ENCODE measurements at places on chromosomes 3 and 15.

DNA sequence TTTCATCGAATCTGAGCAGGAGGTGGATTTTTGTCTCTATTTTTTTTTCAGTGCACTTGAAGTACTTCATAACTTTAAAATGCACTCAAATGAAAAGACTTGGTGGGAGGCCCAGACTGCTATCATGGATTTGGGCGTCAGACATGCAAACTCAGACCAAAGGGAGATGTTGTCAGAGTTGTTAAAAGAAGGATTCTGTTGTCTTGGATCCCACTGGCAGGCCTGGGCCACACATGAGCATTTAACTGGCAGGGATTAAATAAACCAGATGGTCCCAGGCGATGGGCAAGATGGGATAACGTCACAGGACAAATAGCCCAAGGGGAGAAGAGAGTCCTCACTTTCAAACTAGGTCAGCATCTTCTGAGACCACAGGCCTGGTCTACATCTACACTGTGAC lies 15.4 kb downstream of the RTP1 start:
- DNase-seq = no peak

GRCh38 chr3:197196192-197196591 lies 102.2 kb downstream of the DLG1 start:
- no peak for DNase-seq

- DNase-seq = no peak
These were observed 43.4 kb downstream of the ARMC8 start for GRCh38 chr3:138230525-138230924.

DNA sequence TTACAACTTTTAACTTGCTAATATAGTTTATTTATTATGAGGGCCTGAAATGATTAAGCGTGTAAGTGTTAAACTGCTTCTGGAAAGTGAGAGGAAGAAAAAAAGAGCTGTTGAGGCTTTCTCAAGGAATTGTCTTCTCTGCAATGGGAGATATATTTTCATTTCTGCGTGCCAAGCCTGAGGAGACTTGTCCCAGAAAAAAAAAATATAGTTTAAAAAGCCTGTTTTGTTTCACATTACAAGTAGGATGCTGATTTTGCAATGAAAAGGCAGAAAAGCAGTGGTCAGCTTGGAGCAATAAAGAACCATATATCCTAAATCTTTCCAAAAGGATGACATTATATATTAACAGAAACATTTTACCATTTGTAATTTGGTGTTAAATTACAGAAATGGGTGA lies 115.5 kb downstream of the GMNC start:
- DNase-seq = no peak

DNA sequence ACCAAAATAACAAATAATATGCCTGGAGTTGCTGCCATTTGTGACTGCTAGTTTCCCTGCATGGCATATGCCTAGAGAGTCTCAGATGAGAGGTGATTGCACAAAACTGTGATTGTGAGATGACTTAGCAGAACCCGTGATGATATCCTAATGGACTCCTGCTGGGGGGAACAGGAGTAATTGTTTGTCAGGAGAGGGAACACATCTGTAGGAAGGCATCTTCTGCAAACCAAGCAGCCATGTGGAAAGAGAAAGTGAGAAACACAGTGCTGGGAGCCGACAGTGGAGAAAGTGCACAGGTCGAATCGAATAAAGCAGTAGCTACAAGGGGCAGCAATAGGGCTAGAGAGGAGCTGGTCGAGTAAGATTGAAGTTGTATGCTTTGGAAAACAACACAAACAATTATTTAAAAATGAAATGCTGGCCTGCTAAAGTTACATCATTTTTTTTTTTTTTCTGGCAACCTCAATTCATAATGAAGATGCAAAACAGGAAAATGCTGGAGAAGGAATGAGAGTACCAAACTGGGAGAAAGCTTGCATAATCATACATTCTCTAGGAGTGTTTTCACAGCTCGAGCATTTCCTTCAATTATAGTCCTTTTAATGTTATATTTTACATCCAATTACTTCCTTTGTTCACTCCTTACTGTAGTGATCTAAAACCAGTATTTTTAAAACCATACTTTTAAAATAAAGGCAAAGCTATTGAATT lies 494.2 kb upstream of the AGTR1 start:
- no peak for DNase-seq

GRCh38 chr3:129718201-129718600 lies 111.7 kb upstream of the PLXND1 start:
- DNase-seq = no peak

DNA sequence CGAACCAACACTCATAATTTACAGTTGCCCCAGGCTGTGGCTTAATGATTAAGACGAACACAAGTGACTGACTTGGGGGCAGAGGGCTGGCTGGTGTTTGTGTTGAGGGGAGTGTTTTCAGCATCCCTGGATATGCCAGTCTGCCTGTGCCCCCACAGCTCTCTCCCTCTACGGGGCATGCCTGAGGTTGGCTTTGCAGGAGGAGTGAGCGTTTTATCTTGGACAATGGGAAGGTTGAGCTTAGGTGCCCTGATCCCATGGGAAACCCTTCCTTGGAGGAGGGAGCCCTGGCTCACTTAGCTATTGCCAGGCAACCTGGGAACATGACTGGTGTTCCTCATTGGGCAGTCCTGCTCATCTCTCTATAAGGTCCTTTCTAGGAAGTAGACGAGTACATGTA lies 17.6 kb downstream of the FAM107A start:
- DNase-seq = no peak

GRCh38 chr3:170909129-170909903 lies 879 bp upstream of the EIF5A2 start:
- DNase-seq = peak; percentile 92

DNA sequence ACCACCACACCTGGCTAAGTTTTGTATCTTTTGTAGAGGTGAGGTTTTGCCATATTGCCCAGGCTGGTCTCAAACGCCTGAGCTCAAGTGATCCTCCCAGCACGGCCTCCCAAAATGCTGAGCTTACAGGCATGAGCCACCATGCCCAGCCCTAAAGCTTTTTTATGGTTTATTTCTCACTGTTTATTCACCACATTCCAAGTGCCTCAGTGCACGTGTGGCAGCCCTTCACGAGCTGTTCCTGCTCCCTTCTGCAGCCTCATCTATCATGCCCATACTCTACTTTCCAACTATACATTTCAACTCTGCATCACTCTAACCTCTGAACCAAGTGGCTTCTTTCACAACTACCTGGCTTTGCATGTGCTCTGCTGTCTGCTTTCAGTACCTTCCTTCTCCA lies 17.9 kb upstream of the OSBPL11 start:
- no peak for DNase-seq

GRCh38 chr3:32583708-32584107 lies 13.1 kb upstream of the DYNC1LI1 start:
- no peak for DNase-seq

GRCh38 chr3:83250613-83251012 lies 1489.2 kb upstream of the GBE1 start:
- DNase-seq = no peak

GRCh38 chr15:28979208-28979841 lies 93.6 kb downstream of the APBA2 start:
- no peak for DNase-seq

DNA sequence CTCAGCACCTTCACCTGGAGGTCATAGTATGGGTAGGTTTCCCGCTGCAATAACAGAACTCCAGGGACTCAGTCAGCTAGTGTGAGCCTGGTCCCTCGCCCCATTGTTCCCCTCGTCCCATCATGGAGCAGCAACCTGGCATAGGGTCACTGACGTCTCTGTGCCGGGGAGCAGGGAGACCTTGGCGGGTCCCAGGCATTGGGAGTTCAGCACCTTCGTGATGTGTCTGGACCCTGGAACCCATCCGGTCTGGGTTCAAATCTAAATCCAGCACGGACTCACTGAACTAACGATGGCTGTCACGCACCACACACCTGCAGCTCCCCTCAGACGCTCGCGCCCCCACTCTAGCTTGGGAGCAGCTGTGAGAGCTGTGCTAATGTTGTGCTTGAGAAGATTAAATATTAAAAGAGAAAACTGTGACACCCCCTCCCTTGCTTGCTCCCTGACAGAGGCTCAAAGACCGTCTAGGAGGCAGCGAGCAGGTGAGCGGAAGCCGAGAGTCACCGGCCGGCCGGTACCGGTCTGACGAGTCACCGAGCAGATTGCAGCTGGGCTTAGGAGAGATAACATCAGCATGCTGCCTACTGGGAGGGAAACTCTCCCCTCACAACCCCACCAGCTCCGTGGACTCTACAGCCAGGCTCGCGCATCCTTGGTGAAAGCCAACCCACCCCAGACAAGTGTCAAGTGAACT lies 742 bp downstream of the PLA2G4F start:
- DNase-seq = no peak

GRCh38 chr15:78879517-78880241 lies 7.0 kb downstream of the MORF4L1 start:
- DNase-seq = no peak

DNA sequence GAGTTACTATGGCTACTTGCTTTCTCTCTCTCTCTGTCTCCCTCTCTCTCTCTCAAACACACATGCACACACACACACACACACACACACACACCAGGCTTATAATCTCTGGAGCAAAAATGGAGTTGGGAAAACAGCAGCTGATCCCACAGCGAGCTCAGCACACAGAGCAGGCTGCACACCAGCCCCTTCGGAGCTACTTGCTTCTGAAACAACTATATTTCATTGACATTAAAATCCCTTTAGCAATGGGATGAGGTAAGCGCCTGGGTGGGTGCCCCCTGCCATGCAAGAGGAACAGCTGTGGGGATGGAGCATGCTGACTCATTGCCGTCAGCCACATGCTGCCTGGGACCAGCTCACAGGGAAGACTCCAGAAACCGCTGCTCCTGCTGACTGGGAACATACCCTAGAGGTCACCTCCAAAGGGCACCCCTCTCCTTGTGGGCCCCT lies 45.7 kb downstream of the B3GNT5 start:
- DNase-seq = peak; percentile 92

- DNase-seq = no peak
These were observed 108.4 kb downstream of the OXNAD1 start for GRCh38 chr3:16373341-16373946.

- no peak for DNase-seq
These were observed 251.4 kb upstream of the ROPN1 start for GRCh38 chr3:124243177-124243859.

- no peak for DNase-seq
These were observed 278.4 kb downstream of the MFSD1 start for GRCh38 chr3:159080256-159080655.

- no peak for DNase-seq
These were observed 46.4 kb upstream of the PHLDB2 start for GRCh38 chr3:111812701-111813100.

- DNase-seq = no peak
These were observed 53.5 kb downstream of the ZPLD1 start for GRCh38 chr3:102488331-102488730.

- DNase-seq = no peak
These were observed 66.0 kb downstream of the GPR156 start for GRCh38 chr3:120218981-120219380.

GRCh38 chr3:177361081-177361938 lies 164.0 kb upstream of the TBL1XR1 start:
- no peak for DNase-seq

DNA sequence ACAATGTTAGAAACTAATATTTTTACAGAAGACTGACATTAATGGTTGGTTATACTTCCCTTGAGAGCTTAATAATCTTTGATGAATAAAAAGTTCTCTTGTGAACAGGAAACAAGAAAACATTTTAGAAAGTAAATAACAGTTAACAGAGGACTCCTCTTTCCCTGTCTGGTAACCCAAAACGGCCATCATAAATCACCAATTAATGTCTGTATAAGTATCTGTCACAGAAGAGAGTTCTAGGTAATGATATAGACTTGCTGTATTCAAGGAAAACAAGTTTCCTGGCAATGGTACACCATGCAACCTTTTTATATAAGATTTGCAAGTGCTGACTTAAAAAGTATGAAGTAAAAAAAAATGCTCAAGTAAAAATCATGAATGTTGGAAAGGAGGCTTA lies 426.7 kb downstream of the SOX2 start:
- DNase-seq = no peak

DNA sequence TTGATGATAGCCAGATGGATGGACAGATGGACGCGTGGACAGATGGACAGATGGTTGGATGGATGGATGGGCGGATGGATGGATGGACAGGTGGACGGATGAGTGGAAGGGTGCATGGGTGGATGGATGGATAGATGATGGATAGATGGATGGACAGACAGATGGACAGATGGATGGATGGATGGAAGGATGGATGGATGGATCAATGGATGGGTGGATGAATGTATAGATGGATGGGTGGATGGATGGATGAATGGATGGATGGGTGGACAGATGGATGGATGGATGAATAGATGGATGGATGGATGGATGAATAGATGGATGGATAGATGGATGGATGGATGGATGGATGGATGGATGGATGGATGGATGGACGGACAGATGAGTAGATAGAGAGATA lies 40.9 kb downstream of the GABRB3 start:
- no peak for DNase-seq

GRCh38 chr15:55958349-55958748 lies 35.1 kb downstream of the NEDD4 start:
- no peak for DNase-seq

DNA sequence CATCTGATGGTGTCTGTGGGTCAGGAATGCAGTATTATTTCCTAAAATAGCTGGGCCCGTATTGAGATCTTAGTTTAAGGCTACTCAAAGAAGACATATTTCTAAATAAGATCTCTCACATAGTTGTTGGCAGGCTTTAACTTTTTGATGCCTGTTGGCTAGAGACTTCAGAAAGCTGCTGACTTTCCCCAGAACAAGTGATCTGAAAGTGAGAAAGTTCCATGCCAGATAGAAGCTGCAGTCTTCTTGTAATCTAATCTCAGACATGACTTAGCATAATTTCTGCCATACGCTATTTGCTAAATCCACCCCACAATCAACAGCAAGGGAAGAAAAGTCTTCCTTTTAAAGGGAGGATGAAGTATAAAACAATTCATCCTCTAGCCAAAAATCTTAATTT lies 867.1 kb downstream of the IGSF11 start:
- no peak for DNase-seq

GRCh38 chr3:26264708-26265107 lies 357.9 kb upstream of the LRRC3B start:
- DNase-seq = no peak

- no peak for DNase-seq
These were observed 6.4 kb downstream of the ATP8B4 start for GRCh38 chr15:50112488-50113186.

GRCh38 chr3:160395297-160395696 lies 3.7 kb downstream of the IFT80 start:
- DNase-seq = peak; percentile 85

- peak; percentile 60 for DNase-seq
These were observed 255.7 kb downstream of the MBNL1 start for GRCh38 chr3:152524198-152525140.

GRCh38 chr3:31635545-31635944 lies 102.8 kb downstream of the STT3B start:
- no peak for DNase-seq

GRCh38 chr3:146709969-146710368 lies 104.8 kb upstream of the PLSCR5 start:
- no peak for DNase-seq
